ENCODE measurements at places on chromosomes 12 and 14.
A peak's percentile ranks its signal among the peaks of the same experiment; 100 is the strongest.

GRCh38 chr14:22982477-22983245, at the start of gene AJUBA:
AJUBA (minus strand) TSS chr14:22982551; CDS start chr14:22982266, 285 bp downstream.
- DNase-seq, result peak; percentile 50

GRCh38 chr12:92927055-92927435, 2.0 kb downstream of the EEA1 start:
- DNase-seq, result peak; percentile 14

DNA sequence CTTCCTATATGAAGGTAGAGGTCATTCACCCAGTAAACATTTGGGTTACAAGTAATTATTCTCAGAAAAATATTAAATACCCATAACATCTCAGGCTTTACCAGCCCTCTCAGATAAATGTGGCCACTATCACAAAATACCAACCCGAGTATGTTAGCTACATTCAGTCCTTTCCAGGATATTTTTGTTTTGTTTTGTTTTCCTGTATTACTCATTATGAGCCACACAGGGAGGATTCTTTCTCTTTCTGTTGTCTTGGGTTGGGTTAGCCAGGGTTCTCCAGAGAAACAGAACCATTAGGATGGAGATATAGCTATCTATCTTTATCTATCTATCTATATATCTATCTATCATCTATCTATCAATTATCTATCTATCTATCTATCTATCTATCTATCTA, 947.6 kb upstream of the MDGA2 start:
- DNase-seq, result no peak

DNA sequence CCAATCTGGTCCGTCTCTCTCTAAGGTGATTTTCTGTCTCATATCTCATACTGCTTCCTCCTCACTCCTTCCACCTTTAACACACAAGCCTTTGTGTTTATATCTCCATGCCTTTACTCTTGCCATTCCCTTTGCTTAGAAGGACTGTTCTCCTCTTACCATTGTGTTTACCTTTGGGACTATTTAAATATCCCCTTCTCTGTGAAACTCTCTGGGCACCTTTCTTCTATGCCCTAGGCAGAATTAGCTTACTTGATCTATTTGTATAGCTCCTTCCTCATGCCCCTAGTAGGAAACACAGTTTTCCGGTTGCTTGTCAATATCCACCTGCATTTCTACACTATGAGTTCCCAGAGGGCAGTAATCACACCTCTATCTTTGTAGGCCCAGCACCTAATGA, 3.9 kb upstream of the AMHR2 start:
- DNase-seq, result no peak

GRCh38 chr12:111434680-111435338, 29.1 kb downstream of the SH2B3 start:
- DNase-seq, result peak; percentile 76

DNA sequence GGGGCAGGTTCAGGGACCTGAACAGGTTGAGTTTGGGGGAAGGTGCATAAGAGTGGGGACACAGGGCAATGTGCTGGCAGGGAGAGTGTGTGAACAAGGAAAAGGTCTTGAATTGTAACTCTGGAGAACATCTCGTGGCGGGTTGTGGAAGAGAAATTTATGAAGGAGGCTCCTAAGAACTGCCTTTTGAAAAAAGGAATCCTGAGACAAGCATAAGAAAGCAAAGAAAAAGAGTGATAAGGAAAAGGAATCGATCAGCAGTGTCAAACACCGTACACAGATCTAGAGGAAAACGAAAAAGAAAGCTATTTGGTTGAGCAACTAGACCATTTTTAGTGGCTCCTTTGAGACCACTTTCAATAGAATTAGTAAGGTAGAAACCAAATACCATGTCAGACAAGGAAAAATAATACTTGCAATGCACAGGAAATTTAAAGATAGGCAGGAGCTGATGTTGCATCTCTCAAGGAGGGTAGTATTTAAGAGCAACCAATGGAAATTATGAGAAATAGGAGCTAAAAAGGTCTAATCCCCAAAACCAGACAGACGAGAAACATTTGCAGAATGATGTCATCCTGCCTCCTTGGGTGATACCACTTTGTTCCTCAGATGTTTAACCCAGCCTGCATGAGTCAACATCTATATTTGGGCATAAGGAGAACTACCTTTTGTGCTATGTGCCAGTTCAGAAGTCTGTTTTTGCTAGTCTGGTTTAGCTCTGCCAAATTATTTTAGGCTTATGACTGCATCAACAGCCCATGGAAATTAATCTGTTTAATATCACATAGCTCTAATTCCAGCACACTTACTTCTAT, 64.5 kb upstream of the STK38L start:
- DNase-seq, result no peak

GRCh38 chr14:102525929-102526497, 16.4 kb upstream of the ANKRD9 start:
- no peak for DNase-seq

- DNase-seq, result no peak
Measured at GRCh38 chr12:26102953-26103352, 21.9 kb downstream of the BHLHE41 start.

DNA sequence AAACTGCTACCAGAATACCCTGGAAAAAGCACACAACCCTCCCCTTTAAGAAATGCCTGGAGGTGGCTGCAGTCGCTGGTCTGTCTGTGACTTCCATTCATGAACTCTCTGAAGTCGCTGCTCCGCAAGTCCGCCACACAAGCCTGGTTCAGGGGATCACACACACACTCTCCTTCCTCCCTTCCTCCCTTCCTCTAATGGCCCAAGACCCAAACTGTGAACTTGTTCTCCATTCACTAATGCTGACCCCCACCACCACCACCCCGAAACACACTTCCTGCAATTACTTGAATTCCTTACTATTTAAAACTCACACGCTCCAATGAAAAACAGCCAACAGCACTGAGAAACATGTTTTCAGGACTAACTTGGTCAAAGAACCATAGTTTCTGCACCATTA, 1.0 kb upstream of the LMO3 start:
- no peak for DNase-seq

DNA sequence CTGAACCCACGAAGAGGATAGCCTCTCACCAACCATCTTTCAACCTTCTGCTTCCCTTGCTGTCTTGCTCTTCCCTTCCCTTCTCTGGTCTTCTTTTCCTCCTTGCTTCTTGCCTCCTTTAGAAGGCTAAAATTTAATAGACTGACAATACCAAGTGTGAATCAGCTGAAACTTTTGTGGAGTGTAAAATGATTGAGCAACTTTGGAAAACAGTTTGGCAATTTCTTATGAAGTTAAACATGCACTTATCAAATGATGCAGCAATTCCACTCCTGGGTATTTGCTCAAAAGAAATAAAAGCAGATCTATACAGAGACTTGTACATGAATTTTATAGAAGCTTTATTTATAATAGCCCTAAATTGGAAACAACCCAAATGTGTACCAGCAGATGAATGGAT, 3.3 kb upstream of the KRT86 start:
- DNase-seq, result no peak

DNA sequence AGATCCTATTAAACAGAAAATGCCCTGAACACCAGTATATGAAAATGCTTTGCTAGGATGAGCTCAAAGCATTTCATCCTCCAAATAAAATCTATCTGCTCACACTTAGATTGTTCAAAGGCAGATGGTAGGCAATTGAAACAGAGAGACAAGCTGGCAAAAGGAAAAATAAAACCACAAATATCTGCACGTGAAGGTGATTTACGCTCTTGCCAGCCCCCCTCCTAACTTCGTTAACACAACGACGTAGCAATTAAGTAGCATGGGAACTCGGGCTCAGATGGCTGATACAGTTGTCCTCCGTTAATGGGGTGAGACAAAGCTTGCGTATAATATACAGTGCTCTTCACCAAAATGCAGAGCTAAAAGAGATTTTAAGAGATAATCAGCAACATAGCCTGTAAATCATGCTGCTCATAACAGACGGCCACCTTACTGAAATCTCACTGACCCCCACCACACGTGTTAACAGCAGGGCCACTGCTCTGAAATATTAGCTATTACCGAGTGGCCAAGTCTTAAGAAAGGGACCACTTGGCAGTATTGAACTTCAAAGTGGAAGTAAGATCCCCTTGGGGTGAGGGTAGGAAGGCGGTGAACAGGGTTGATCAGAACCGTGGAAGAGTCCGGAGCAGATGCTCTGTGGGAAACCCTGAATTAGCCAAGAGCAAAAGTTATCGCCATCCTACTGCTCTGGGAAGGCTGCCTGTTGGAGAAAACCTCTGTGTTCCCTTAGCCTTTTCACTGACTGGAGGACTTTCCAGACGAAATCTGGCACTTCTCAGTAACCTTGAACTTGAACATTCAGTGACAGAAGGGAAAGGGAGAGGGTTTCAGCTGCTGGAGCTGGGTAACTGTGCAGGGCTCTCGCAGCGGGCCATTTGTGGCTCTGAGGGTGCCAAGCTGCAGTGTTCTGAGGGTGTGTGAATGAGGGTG, 23.1 kb downstream of the ETV6 start:
- DNase-seq, result no peak

DNA sequence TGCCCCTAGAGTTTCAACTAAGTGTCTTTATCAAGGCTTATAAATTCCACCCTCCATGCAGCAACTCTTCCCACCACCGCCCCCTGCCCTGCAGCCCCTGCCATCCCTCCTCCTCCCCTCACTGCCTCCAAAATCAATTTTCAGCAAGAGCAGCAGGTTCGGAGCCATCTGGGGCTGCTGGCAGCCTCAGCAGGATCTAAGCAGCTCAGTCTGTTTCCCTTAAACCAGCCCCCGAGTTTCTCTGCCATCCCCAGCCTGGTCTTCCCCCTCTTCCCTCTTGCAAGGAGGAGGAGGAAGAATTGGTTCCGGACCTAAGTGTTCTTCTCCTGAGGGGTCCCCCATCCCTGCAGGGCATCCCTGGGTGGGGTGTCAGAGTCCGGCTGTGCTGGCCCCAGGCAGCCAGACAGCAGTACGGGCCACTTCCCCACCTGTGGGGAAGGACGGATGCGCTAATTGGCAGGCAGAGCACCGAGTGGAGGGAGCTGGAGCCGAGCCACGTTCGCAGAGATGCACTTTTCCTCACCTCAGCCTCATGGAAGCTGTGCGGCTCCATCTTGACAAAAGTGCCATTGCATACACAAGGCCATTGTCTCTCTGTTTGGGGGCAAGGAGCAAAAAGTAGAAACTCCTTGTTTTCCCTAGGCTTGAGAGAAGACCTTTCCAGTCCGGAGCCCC, 189.3 kb downstream of the KCNA5 start:
- no peak for DNase-seq

GRCh38 chr12:86712425-86712843, 456.2 kb upstream of the MGAT4C start:
- DNase-seq, result no peak

DNA sequence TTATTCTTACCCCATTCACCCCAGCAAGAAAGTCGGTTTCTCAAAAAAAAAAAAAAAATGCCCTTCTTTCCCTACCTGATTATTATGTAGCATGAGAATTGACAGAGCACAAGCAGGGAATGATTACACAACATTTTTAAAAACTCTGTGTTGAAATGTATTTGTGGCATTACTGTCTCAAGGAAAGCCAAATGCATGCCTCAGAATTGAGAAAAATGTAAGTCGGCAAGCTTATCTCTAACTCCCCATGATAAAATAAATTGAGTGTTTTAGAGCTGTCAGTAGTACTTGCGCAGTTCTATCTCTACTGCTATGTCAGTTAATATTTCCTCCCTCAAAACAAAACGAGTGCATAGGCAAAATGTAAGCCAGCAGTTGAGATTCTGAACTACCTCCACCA, 25.7 kb downstream of the ANO4 start:
- DNase-seq, result no peak

- no peak for DNase-seq
Measured at GRCh38 chr12:12726555-12727093, 9.5 kb downstream of the CDKN1B start.

DNA sequence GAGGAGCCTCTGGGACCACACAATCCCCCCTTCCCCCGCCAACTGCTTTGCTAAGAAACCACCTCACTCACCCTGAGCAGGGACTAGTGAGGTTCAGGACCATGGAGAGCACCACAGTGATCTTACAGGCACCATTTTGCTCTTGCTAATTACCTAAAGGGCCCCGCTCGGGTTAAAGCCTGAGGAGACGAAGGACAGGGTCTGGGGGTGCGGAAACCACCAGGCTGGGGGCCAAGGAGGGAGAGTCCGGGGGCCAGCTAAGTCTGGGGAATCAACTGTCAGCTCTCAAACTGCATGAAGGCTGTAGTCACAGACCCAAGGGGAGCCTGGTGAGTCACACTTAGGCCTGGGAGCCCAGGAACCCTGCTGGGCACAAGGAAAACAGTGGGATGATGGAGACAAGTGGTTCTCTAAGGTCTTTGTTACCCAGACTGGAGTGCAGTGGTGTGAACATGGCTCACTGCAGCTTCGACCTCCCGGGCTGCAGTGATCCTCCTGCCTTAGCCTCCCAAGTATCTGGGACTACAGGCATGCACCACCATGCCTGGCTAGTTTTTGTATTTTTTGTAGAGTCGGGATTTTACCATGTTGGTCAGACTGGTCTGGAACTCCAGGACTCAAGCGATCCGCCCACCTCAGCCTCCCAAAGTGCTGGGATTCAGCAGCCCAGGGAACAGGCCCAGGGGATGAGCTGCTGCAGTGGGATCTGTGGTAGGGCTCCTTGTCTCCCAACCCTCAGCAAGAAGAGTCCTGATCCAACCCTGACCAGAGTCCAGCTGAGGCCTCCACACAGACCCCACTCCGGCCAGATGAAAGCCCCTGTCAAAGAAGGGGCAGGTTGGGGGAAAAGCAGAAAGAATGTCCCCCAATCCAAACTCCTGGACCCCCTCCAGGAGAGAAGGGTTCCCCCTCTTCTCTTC, 98.8 kb downstream of the CALM1 start:
- DNase-seq, result no peak

GRCh38 chr14:68386950-68387779, 405.7 kb downstream of the ZFP36L1 start:
- no peak for DNase-seq

DNA sequence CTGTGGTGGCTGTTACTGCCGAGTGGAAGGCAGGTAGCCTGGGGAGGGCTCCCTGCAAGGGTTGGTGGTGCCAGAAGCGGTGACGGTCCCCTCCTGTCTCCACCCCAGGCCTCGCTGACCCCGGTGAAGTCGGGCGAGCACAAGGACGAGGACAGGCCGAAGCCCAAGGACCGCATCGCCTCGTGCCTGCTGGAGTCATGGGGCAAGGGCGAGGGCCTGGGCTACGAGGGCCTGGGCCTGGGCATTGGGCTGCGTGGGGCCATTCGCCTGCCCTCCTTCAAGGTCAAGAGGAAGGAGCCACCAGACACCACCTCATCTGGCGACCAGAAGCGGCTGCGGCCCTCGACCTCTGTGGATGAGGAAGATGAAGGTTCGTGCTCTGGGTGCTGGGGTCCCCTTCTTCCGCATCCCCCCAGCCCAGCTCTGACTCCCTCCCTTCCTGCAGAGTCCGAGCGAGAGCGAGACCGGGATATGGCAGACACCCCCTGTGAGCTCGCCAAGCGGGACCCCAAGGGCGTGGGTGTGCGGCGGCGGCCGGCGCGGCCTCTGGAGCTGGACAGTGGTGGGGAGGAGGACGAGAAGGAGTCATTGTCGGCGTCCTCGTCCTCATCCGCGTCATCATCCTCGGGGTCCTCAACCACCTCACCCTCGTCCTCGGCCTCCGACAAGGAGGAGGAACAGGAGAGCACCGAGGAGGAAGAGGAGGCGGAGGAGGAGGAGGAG, 13.3 kb downstream of the SETD1B start:
- DNase-seq, result no peak

DNA sequence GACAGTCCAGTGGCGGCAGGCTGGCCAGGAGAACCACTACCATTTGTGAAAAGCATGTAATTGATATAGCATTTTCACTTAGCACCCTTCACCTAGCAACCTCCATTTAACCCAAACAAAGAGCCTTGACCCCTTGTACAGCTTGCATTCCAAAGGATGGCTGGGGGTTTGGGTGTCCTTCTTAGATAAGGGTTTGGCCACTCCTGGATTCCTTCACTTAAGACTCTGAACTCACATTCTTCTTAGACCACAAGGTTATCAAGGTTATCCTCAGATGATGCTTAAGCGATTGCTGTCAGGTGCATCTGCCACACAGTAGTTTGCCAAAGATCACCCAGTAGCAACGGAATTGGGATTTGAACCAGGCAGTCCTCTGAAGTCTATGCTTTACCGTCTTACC, 102.8 kb downstream of the ZNF664 start:
- no peak for DNase-seq
